ENCODE measurements at places on chromosomes 5 and 9. TPM values are rescaled to one million over a fixed set of nuclear protein-coding genes. Genes with fewer than 3 reads are reported as not detected.

DNA sequence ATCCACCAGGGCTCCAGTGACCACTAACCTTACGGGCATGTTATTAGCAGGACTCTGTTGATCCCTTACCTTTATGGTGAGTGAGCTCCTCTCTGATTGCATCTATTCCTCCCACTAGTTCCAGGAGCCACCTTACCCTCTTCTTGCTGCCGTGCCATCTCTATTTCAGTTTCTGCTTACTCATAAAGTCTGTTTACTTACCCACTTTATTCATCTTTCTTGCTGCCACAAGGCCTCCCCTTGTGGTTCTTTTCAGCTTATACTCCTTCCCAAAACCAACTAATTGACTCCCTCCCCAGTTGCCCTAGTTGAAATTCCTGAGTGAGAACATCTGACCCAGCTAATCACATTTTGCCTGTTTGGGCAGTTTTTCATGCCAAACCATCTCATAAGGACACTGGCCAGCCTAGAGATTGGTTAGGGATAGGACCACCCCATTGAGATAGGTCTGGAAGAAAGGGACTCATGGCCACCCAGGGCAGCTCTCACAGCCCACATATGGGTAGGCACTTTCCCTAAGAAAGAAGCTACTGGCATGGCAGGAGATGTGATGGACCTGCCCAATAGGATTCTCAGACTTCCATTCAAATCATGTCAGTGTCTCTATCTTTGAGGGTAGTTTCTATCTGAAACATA is 412.7 kb downstream of the EFNA5 start:
- DNase-seq: no peak

- peak; percentile 6 for DNase-seq
Measured at GRCh38 chr5:35230038-35230611, at the start of gene PRLR. PRLR (minus strand) TSS chr5:35230487; CDS start chr5:35089620, 140,867 bp downstream.

DNA sequence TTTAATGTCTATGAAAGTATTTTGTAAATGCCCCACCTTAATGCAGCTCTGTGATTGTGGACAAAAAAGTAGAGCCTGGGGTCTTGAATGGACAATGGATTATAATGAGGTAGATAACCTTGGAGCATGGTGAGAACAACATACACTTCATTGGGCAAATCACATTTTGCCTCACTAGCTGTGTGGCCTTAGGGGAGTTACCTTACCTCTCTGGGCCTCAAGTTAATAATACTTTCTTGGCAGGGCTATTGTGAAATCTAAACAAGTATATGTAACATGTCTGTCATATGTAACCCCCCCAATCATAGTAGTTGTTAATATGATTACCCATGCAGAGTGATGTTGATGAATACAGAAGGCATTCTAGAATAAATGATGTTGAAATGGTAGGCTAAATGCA is 213.6 kb upstream of the ANKRD55 start:
- DNase-seq: no peak

GRCh38 chr9:131031005-131031641 is 22.1 kb downstream of the LAMC3 start:
- no peak for DNase-seq

- DNase-seq: no peak
Measured at GRCh38 chr5:38069360-38069759, 189.0 kb upstream of the EGFLAM start.

DNA sequence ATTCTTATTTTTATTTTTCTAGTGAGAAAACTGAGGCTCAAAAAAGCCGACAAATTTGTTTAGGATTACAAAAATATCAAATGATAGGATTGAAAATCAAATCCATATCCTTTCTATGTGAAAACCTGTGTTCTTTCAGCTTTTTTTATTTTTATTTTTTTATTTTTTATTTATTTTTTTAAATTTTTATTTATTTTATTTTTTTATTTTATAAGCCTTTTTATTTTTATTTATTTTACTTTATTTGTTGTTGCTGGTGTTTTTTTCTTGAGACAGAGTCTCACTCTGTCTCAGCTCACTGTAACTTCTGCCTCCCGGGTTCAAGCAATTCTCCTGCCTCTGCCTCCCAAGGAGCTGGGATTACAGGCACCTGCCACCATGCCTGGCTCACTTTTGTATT is 45.4 kb upstream of the CDKN2B start:
- DNase-seq: no peak

DNA sequence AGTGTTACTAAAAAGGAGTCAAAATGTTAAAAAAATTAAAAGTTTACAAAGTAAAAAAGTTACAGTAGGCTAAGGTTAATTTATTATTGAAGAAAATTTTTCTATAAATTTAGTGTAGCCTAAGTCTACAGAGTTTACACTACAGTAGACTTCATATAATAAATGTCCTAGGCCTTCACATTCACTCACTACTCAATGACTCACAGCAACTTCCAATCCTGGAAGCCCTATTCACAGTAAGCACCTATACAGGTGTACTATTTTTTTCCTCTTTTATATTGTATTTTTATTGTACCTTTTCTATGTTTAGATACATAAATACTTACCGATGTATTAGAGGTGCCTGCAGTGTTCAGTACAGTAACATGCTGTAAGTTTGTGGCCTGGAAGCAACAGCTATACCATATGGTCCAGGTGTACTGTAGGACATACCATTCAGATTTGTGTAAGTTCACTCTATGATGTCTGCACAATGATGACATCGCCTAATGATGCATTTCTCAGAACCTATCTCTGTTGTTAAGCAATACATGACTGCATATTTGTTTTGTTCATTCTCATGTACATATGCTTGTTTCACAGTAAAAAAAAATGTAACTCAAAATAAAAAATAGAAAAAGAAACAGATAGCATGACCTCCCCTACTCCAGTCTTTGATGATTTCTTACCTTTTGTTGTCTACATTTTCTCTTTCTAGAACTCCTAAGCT is 64.7 kb downstream of the NR3C1 start:
- no peak for DNase-seq

GRCh38 chr9:1319436-1319835 is 269.3 kb downstream of the DMRT2 start:
- no peak for DNase-seq

DNA sequence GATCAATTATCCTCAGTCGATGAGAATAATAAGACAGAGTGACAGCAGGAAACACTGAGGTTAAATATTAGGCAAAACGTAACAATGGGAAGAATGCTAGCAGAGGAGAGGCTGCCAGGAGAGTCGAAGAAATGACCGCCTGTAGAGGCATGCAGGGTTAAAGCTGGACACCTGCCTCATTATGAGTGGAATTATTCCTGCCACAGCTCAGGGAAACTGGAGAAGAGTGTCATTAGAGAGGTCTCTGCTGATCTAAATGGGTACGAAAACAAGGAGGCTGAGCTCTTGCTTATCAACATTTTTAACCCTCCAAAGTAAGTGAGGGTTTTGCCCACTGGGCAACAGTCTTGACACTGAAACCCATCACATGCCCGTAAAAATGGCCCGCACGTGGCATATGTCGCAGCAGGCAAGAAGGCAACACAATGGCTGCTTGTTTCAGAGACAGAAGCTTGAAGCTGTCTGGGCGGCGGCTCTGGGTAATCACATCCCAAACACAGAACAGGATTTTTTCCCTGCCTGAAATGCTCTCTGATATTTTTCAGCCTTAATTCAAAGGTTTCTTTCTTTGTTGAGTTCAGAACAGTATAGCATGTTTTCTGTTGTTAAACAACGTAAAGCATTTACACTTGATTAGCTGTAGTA is 118.7 kb downstream of the MED27 start:
- DNase-seq: no peak

DNA sequence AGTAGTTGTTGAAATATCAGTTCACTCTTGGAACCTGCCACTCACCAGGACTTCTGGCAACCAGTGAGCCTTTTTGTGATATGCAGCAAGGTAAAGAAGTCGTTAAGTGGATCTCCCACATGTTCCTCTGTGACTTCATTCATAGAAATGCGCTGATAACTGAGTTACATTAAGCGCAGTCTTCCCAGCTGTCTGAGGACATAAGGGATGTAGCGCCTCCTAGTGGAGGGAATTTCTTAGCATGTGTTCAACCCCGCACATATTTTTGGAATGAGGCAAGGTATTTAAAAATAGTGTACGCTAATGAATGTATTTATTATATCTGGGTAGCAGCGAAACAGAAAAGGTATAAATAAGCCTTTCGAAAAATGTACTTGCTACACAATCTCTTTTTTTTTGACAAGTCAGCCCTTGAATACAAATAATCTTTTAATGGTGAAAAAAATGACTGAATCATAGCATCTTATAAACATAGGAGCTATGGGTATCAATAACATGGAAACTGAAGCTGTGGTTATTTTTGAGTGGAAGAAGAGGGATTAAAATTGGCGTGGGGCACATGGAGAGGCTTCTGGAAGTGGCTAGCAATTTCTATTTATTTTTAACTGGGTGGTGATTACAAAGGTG is 38.0 kb downstream of the PALM2AKAP2 start:
- peak; percentile 72 for DNase-seq

GRCh38 chr5:71587766-71588532 is 809 bp downstream of the MCCC2 start:
- peak; percentile 34 for DNase-seq

DNA sequence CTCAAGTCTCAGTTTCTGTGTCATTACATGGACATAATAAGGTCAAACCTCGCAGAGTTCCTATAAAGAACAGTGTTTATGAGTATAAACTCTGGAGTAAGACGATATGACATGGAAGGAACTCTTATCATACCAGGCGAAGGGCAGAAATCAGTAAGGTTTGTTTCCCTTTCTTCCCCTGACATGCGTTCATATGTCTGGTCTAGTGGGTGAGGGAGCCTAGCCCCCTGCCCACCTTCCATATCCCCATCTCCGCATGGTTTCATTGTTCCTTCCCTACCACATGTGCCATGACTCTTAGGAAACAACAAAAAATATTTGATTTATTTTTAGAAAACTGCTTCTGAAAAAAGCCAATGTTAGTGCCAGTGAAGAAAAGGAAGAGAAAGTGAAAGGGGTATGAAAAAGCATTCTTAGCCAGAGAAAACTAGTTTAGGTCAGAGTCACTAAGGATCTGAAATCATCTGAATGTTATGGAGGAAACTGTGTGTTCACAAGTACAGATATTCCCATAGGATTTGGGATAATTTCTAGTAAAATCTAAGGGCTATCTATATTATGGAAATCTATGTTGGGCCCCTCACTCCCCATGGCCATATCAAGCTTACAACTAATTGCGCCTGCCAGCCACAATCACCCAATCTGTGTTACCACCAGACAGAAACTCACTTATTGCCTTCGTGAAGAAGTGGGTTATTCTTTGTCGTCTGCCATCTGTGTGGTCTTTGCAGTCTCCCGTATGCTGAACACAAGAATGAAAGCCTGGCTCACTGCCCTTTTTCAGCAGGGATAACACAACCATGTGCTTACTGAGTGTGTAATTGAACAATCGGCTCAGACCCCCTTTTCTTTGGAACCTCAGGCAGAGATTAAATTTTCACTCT is 19.9 kb upstream of the HMHB1 start:
- DNase-seq: no peak

Gene HOMER1
- 3.9 TPM for total RNA-seq

Gene CER1
- not detected for total RNA-seq

Gene PLPP7
- 0.26 TPM for total RNA-seq

Gene CDC25C
- 23.2 TPM for total RNA-seq

Gene REEP2
- total RNA-seq: 2.2 TPM
